ENCODE measurements at places on chromosomes 2 and 18. TPM values are rescaled to one million over a fixed set of nuclear protein-coding genes. Genes with fewer than 3 reads are reported as not detected.

ACTG2 gene
- total RNA-seq, result 0.72 TPM

PJVK gene
- total RNA-seq, result 2.5 TPM

CYTIP gene
- 1.4 TPM for total RNA-seq

NYAP2 gene
- under 0.01 TPM for total RNA-seq

CNGA3 gene
- total RNA-seq, result 0.29 TPM

VAMP5 gene
- total RNA-seq, result 21.8 TPM

TMEM247 gene
- total RNA-seq, result not detected

FEV gene
- not detected for total RNA-seq

DNA sequence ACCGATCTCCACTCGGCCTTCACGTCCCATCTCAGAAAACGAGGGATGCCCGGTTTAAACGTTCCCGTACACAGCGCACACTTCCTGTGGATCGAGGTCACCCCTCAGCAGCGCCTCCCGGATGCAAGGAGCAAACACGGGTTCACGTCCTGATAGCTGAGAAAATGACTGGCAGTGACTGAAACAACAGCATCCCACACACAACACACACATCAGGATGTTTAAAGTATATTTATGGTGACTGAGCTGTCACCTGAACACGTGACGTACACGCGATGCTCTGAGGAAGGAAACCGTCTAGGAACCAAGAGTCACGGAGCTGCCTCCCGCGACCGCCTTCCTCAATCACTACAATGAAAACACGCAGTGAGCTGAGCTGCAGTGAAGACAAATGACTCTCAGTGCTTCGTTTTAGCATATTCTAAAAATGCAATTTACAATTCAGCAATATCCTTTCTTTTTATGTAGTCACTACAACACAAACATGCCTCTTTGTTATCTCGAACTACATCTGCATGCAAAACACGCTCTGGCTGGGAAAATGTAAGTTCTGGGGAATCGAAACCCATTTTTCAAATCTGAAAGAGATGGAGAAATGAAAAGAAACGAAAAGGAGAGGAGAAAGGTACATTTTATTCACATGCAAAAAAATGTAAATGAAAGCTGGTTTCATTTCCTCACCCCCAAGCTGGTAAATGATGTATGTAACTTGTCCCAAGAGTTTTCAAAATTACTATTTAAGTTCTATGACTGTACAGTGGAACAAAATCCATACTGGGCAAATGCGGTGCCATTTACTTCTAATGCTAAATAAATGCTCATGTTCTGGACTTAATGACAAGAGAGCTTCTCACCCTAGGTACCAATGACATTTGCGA lies 19.8 kb downstream of the HDAC4 start:
- peak; percentile 56 for DNase-seq

GRCh38 chr2:162013514-162014475 lies 60.2 kb downstream of the DPP4 start:
- DNase-seq, result no peak

DNA sequence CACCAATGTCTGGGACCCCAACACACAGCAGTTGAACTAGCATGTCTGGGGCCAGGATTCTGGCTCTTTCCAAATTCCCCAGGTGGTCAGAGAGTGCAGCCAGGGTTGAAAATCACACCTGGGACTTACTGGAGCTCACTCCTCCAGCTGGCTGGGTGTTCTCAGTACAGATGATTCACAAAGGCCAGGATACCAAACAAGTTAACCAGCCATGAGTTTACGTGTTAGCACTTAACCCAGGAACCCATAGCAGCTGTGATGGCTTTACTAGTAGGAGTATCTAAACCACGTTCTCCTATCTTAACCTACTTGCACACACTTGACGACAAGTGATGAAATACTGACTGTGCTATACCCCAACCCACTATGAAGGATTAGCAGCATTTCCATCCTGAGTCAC lies 222.8 kb downstream of the FBXO15 start:
- no peak for DNase-seq

- peak; percentile 79 for DNase-seq
These were observed 25.7 kb downstream of the MDH1 start for GRCh38 chr2:63614448-63614968.

- DNase-seq, result no peak
These were observed 12.1 kb upstream of the COPS8 start for GRCh38 chr2:237073552-237073951.

DNA sequence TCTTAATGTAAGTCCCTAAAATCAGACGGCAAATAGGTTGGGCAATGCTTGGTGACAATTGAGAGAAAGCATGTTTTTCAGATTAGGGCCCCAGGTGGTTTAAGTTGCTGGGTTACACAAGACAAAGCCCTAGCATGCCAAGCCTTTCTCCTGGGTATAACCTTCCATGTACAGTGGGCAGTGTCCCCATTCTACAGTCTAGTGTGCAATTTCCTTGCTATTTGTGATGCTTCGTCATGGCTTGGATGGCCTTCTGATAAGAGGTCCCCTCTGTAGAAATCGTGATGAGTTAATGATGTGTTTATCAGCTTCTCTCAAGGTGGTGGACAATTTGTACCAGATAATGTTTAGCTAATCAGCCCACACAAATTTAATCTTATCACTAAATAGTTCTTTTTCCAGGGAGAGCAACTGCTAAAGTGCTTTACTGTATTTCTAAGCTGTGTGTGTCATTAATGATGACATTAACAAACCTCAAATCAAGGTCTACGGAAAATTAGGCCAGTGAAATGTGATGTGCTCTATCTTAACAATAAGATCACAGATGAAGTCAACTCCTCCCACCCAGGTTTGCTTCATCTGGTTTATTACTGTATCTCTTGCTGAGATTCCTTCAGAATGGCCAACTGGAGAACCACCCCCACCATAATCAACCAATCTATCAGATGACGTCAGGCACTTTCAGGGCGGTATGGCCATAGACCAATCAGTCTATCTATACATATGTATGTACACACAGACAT lies 61.7 kb downstream of the PLB1 start:
- no peak for DNase-seq

GRCh38 chr2:196336207-196336606 lies 164.8 kb upstream of the STK17B start:
- no peak for DNase-seq

GRCh38 chr2:235007664-235008457 lies 56.0 kb downstream of the SH3BP4 start:
- peak; percentile 73 for DNase-seq

DNA sequence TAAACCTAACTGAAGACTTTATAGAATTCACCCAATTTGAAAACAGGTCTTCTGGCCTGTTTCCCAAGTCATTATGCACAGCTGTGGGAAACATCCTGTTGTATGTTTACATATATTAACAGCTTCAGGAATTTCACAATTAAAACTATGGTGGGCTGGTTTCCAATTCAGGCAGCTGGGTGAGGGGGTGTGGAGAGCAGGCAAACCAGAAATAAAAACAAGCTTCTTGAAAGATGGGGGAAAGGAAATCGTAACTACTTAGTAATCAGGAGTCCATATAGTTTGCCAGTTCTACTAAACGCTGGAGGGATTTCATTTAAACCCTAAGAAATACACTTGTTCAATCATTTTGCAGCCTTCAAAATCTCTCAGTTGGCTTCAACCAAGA lies 22.8 kb downstream of the ATP8B1 start:
- DNase-seq, result peak; percentile 66

GRCh38 chr18:57807336-57808117 lies 4.4 kb upstream of the ATP8B1 start:
- peak; percentile 62 for DNase-seq

- peak; percentile 11 for DNase-seq
These were observed 1.1 kb downstream of the HADHB start for GRCh38 chr2:26245810-26246209.

GRCh38 chr2:71720283-71720560 lies 266.9 kb downstream of the DYSF start:
- DNase-seq, result no peak

All from osteoblast (primary cell).